ENCODE measurements at places on chromosomes 7 and 10.

DNA sequence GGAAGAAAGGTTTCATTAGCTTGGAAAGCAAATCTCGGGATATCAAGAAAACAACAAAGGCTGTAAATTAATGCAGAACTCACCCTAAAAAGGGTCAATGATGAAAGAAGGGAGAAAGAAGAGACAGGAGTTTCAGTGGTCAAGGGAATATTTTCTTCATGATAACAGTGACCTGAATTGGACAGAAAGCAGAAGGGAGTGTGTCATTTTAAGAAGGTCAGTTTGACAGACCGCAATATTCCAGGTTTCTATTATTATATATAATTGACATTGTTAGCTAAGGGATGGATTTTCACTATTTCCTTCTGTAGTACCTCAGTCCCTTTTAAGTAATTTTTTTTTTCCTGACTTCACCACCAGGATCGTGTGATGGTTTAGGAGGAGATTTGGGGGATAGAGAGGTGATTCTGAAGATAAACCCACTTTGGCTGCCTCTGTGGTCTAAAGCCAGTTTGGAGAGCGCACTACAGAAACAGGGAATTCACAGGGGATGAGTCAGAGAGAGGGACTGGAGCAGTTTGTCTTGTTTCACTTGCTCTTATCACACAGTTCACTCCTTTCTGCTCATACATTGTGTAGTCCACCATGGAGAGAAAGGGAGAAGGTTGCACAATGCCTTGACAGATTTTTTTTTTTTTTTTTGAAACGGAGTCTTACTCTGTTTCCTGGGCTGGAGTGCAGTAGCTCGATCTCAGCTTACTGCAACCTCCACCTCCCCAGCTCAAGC, 417.9 kb downstream of the AUTS2 start:
- no peak for DNase-seq

DNA sequence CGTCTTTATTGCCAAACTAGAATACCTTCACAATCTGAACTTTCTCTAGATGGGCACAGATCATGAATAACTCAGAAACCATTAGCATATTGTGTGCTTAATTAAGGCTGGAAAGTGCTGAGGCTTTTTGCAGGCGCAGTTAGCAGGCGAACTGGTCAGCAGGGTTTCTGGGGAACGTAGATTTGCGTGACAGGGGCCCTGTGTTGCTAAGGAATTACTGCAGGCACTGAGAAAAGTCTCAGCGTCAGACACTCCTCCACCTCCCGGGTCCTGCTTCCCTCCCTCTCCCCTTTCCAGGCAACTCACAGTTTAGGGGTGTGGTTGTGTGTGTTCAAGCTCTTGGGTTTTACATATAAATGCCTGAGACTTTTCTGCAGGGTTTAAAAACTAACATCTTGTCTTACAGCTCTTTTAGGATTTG, 2.2 kb downstream of the MAP3K8 start:
- no peak for DNase-seq

DNA sequence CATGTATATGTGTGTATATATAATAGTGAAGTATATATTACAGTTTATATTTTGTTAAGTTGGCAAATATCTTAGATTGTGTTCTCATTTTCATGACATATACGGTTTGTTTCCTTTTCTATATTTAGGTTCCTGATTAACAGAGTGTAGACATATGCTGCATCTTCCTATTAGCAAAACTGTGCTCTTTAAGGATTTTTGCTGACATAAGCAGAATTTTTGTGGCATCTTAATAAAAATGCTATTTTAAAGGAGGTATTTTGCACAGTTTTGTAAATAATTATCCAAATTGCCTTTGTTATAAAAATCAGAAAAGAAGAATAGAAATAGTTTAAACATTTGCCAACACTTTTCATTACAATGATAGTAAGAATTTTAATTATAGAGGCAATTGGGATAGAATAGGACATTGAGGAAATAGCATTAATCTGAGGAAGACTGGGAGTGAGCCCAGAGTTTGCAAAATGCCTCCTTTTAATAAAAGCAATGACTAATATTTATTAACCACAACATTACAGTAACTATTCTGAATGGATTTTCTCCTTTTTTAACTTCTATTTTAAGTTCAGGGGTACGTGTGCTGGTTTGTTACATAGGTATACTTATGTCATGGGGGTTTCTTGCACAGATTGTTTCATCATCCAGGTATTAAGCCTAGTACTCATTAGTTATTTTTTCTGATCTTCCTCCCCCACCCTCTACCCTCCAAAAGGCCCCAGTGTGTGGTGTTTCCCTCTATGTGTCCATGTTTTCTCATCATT, 38.2 kb downstream of the KCND2 start:
- no peak for DNase-seq

DNA sequence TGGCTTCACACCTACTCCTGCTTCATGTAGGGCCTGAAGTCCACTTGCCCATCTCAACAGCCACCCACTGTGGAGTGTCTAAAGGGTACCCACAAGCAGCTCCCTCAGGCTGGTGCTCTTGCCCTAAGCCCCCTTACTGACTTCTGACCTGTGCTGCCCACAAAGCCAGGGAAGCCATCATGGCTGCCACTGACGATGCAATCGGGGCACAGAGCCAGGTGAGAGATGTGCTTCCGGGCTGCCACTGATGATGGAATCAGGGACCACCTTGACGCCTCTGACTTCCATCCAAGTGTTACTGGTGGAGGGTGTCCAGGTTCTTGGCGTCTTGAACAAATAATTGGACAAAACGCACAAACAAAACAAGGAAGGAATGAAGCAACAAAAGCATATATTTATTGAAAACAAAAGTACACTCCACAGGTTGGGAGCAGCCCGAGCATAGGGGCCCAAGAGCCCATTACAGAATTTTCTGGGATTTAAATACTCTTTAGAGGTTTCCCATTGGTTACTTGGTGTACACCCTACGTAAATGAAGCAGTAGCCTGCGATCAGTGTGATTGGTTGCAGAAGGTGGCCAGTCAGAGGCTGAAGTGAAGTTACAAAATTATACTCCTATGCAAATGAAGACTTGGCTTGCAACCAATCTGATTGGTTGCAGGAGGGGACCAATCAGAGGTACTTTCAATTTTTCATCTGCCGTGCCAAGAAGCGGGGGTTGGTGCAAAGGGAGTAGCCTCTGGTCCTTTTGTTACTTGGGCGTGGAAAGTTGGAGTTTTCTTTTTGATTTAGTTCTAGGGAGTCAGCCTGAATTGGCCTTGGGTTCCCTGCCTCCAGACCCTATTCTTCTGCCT, 4.5 kb downstream of the CPA2 start:
- DNase-seq, result peak; percentile 87

GRCh38 chr7:1127001-1127400, 33.0 kb downstream of the ZFAND2A start:
- DNase-seq, result no peak

DNA sequence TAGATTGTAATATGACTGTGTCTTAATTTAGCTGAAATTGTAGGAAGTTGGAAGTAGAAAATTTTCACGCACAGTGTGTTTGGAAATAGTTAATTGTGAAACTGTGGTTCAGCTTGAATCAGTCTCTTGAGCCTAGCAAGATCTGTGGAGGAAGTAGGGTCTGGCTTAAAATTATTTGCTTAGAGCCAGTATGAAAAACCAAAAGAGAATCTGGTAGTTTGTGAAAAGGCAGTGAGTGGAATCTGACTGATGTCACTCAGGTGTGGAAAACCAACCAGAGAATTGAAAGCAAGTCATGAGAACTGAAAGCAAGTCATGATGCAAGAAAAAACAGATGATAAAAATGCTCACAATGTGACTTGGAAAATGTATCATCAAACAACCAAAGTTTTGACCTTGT, 11.5 kb downstream of the LIPJ start:
- no peak for DNase-seq

DNA sequence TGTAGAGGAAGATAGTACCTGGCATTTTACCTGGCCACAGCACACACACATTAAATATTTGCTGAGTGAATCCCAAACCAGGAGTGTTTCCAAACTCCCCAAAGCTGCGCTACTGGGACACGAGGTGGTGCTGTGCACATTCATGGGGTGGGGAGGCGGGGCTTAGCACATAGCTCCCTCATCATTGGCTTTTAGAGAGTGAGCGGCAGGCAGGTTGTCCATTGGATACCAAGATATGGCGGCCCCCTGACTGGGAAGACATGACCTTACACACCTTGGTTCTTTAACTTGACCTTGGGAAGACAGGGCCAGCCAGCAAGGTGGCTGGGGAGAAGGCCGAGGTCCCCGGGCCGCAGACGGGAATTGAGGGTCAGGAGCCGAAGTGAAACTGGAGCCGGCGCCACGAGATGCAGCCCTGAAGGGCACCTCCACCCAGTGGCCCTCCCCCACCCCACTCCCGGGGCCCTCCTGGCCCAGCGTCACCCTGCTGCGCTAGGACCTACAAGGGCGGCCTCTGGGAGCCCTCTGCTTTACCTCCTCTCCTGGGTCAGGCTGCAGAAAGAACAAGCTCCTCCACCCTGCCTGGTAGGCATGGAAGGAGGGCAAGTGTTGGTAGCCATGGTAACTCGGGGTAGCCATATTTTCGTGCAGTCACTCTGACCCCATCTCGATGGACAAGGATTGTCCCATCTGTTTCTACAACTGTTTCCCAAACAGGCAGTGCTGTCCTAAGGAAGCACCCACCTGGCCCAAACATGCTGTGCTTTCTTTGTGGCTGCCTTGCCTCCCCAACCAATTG, 24.0 kb downstream of the TMEM176A start:
- DNase-seq, result no peak

DNA sequence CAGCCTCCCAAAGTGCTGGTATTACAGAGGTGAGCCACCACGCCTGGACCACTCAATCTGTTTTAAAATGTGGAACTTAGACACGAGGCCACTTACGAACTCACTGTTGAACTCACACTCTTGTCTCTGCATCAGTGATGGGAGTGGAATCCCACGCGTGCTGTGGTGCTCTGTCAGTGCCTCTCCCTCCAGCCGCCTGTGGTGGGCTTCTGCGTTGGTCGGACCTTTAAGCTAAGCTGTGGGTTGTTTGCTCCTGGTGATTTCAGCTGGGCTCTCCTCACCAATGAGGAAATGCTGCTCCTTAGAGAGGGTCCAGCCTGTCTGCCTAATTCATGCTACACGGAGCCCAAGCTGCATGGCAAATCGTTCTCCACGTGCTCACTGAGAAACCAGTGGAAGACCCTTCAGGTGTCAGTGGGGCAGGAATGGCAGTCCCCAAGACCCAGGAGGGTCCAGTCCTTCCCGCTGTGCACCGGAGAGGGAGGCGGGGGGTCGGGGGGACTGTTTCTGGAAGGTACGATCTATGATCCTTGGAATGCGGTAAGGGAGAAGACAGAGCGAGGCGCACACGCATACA, 17.9 kb upstream of the PRKAR1B start:
- DNase-seq, result no peak

DNA sequence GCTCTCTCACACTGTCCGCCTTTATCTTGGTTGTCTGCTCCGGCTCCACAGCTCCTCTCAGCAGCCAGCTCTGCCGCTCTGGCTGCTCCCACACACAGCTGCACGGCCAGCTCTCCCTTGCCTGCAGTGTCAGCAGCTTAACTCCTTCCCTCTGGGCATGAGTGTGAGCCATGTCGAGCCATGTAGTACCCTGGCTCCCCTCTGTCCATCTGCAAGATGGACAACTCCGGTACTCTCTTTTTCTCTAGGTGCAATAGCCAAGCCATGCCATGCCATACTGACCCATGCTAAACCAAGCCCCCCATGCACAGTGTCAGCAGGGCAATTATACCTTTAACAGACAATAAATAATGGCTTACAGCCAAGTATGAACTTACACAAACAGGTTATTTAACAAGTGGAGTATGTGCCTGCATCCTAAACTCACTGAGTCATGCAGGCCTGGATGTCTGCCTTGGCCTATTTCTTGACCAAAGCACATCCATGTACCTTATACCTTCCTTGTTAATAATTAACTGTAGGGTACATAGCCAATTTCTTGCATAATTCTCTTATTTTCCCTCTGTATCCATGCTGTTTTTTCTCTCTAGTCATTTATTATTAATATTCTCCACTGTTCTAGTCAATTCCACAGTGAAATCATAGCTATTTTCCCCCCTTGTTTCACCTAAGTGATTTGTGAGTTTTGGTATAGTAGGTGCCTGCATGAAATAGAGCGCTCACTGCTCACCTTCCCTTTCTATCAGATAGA, 170.9 kb downstream of the CDK14 start:
- no peak for DNase-seq

DNA sequence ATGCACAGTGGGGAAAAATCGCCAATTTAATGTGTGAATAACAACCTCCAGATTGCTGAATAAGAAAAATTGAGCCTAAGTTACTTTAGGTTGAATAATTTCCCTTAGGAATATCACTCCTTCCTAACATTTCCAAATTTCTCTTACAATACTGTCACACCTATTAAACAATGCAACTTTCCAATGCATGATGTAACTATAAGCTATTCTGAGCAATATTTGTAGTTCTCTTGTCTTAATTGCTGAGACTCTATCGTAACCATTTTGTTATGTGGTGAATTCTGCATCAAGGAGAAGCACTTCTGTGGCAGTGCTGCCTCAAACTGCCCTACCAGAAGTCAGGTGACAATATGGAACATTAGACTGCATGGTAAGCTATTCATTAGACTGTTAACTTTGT, 386.7 kb upstream of the LRRN3 start:
- DNase-seq, result no peak

DNA sequence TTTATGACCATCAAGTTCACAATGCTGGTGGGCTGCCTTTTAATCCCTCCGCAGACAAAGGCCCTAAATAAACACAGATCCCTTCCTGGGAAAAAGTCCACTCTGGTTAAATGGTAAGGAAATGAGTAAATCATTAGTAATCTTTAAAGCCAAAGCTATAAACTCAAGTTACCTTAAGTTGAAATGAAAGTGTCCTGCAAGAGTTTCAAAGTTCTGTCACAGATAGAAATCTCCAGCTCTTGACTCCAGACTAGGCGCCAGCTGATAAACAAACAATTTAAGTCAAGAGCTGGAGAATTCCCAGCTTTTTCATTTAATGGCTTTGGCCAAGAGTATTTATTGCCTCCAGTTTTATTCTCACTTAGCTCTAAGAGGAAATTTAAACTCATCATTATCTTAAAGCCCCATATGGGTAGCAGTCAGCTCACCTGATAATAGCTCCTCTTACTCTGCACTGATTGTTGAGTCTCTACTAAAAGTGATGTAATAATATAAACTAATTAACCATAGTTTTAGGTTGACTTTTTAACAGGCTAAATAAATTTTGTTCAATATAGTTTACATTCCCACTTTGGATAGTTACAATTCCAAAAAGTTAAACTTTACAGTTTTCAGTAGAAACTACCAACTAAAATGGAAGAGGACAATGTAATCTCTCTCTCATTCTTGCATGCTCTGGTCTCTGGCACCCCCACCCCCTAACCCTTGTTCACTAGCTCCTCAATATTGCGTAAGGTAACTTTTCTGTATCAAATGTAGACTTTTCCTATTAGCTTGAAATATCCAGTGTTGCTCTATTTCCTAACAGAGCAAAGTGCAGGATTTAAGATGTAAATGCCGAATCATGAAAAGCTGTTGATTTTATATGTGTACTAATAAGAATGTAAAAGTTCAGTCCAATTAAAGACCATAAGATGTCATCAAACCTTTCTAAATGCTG, 56.1 kb downstream of the HIBADH start:
- no peak for DNase-seq

- DNase-seq, result no peak
These were observed 150.2 kb upstream of the INSYN2A start for GRCh38 chr10:127346604-127347003.

- DNase-seq, result peak; percentile 70
These were observed 180.6 kb downstream of the SEMA3E start for GRCh38 chr7:83468251-83468739.

All from SHP77 treated with DMSO at 0.1 percent for 48 hours (cell line).